Activated B cell treated with CpG ODN at 0.5 μM for 24 hours (primary cell): ENCODE measurements at places on chromosomes 13 and 19. TPM values are rescaled to one million over a fixed set of nuclear protein-coding genes. Genes with fewer than 3 reads are reported as not detected.

The HIPK4 gene
- total RNA-seq: 0.09 TPM in 1 of 2 replicates, not detected in the other

The IL12RB1 gene
- total RNA-seq: 19.9 and 20.9 TPM in 2 replicates

The MAST1 gene
- 0.20 and 0.66 TPM in 2 replicates for total RNA-seq

The ZNF112 gene
- 2.5 and 2.8 TPM in 2 replicates for total RNA-seq

The LAIR1 gene
- total RNA-seq: 30.5 and 31.0 TPM in 2 replicates

The GNG14 gene
- not detected in 2 replicates for total RNA-seq

The NBEA gene
- total RNA-seq: 2.9 and 3.9 TPM in 2 replicates

The MATK gene
- 4.0 and 4.8 TPM in 2 replicates for total RNA-seq

The PSG7 gene
- not detected in 2 replicates for total RNA-seq

The GRIK5 gene
- total RNA-seq: 0.09 and 0.15 TPM in 2 replicates

GRCh38 chr19:1263188-1263587 lies 5.9 kb upstream of the CIRBP start:
- H3K4me1 ChIP-seq: peaks cover 81% of the 10 kb centered on the region
- no peaks in the 10 kb centered on the region for H3K27me3 ChIP-seq
- H3K36me3 ChIP-seq: peaks cover 3% of the 10 kb centered on the region
- H3K4me3 ChIP-seq: peak overlapping the region; percentile 79

- no peak overlapping the region for H3K27ac ChIP-seq
- H3K4me1 ChIP-seq: no peaks in the 10 kb centered on the region
- no peak for DNase-seq
- H3K4me3 ChIP-seq: no peak overlapping the region
- H3K27me3 ChIP-seq: no peaks in the 10 kb centered on the region
- H3K36me3 ChIP-seq: no peaks in the 10 kb centered on the region
Observed at GRCh38 chr13:33271759-33272158, 13.8 kb downstream of the STARD13 start.

GRCh38 chr19:29086182-29086581 lies 126.8 kb downstream of the UQCRFS1 start:
- no peak overlapping the region for H3K4me3 ChIP-seq
- no peak for DNase-seq
- H3K36me3 ChIP-seq: no peaks in the 10 kb centered on the region
- H3K4me1 ChIP-seq: no peaks in the 10 kb centered on the region
- no peaks in the 10 kb centered on the region for H3K27me3 ChIP-seq

GRCh38 chr13:113407103-113407530 lies 43.2 kb upstream of the GRTP1 start:
- H3K4me1 ChIP-seq: peaks cover 32% of the 10 kb centered on the region
- H3K4me3 ChIP-seq: peak overlapping the region; percentile 61
- H3K27me3 ChIP-seq: no peaks in the 10 kb centered on the region
- DNase-seq: no peak
- H3K36me3 ChIP-seq: no peaks in the 10 kb centered on the region

GRCh38 chr19:2528675-2529101 lies 52.8 kb downstream of the GADD45B start:
- no peak overlapping the region for H3K27ac ChIP-seq
- peaks cover 15% of the 10 kb centered on the region for H3K4me1 ChIP-seq
- no peak for DNase-seq
- no peak overlapping the region for H3K4me3 ChIP-seq

GRCh38 chr13:106561551-106562170 lies 6.3 kb downstream of the ARGLU1 start:
- H3K4me3 ChIP-seq: peak overlapping the region; percentile 25
- H3K27me3 ChIP-seq: no peaks in the 10 kb centered on the region
- H3K4me1 ChIP-seq: peaks cover 73% of the 10 kb centered on the region
- peak overlapping the region; percentile 53 for H3K27ac ChIP-seq
- DNase-seq: peak; percentile 20
- H3K36me3 ChIP-seq: peaks cover 28% of the 10 kb centered on the region

DNA sequence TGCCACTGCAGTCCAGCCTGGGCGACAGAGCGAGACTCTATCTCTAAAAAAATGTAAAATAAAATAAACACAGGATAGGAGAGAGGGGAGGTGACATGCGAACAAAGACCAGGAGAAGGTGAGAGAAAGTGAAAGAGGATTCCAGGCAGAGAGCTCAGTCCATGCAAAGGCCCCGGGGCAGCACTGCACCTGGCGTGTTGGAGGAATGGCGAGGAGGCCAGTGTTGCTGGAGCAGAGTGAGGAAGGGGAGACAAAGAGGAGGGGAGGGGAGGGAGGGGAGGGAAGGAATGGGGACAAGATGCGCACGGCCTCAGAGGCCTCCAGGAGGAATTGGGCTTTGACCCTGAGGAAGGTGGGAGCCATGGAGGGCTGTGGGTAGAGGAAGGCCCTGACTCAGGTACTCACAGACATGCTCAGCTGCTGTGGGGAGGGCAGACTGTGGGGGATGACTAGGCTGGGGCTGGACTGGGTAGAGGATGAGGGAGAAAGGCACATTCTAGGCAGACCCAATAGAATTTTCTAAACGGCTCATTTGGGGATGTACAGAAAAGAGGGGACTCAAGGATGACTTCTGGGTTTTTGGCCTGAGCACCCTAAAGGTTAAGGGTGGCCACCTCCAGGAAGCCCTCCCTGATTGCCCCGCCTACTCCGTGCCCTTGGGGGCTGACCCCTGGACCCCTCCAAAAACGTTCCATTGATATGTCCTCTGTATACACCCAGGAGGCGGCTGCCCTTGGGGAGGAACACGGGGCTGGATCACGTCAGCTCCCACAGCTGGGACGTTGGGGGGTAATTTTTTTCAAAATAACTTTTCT lies 43.9 kb downstream of the PTPRS start:
- peaks cover 13% of the 10 kb centered on the region for H3K4me1 ChIP-seq
- no peak overlapping the region for H3K27ac ChIP-seq
- peaks cover 5% of the 10 kb centered on the region for H3K27me3 ChIP-seq
- H3K4me3 ChIP-seq: no peak overlapping the region

DNA sequence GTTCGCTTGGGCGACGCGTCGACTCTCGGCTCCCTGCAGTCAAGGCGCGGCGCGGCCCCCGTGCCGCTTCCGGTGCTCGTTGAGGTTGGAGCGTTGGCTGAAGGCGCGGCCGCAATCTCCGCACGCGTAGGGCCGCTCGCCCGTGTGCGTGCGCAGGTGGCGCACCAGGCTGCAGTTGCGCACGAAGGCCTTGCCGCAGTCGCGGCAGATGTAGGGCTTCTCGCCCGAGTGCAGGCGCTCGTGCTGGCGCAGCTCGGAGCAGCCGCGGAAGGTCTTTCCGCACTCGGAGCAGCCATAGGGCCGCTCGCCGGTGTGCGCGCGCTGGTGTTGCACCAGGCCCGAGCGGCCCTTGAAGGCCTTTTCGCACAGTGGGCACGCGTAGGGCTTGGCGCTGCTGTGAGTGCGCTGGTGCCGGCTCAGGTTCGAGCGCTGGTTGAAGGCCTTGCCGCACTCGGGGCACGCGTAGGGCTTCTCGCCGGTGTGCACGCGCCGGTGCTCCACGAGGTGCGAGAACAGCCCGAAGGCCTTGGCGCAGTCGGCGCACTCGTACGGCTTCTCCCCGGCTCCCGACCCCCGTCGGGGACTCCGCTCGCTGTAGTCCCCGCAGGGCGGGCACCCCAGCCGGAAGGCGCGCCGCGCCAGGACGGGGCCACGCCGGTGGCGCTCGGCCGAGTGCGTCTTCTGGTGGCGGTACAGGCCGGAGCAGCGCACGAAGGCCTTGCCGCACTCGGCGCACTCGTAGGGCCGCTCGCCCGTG lies 5.3 kb upstream of the ZNF497 start:
- peaks cover 8% of the 10 kb centered on the region for H3K4me1 ChIP-seq
- no peak overlapping the region for H3K27ac ChIP-seq
- no peak for DNase-seq

- no peaks in the 10 kb centered on the region for H3K36me3 ChIP-seq
- peaks cover 69% of the 10 kb centered on the region for H3K27me3 ChIP-seq
- peak overlapping the region; percentile 35 for H3K27ac ChIP-seq
- H3K4me1 ChIP-seq: peaks cover 36% of the 10 kb centered on the region
- no peak for DNase-seq
Observed at GRCh38 chr13:27967203-27967735, 1.8 kb downstream of the CDX2 start.

DNA sequence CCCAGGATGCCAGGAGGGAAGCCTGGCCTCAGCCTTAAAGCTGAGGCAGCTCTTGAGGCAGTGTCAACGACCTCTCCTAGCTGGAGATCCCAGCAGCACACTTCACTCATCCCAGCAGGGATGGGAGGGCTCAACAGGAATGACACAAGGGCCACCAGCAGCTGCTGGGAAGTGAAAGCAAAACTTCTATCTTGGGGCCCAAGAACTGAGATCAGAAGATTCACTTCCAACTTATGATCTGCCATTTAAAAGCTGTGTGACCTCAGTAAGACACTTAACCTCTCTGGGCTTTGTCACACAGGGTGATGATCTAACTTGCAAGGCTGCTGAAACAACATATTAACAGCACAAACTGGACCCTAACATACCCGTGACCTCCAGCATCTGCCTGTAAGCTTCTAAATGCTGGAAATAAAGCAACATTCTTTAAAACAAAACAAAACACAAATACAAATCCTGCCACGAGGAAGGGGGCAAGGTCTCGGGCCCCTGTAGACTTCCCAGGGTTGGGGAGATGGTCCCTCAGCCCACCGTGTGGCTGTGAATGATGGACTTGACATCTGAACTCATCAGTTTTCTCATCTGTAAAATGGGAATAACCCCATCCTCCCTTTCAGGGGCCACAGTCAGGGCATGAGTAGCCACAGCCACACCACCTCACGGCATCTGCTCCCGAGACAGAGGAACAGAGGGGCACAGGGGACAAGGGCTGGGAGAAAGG lies 22.7 kb downstream of the ELL start:
- H3K4me3 ChIP-seq: no peak overlapping the region
- H3K27ac ChIP-seq: no peak overlapping the region
- no peaks in the 10 kb centered on the region for H3K27me3 ChIP-seq
- DNase-seq: no peak

DNA sequence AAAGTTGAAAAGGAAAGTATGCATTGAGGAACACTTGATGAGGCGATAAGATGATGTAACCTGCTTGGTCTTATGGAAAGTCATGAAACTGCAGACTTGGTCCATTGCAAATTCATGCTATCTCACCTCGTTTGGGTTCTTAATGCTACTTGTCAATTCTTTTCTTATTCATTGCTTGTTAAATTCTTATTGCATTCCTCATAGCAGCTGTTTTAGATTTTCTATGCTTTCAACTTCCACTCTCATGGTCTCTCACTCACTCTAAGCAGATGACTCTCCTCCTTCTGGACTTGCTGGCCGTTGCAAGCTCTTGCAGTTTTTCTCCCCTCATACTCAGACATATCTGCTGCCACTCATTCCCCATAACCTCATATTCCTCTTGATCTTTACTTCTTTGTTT lies 67.8 kb upstream of the CSNK1A1L start:
- no peaks in the 10 kb centered on the region for H3K36me3 ChIP-seq
- DNase-seq: no peak
- no peak overlapping the region for H3K4me3 ChIP-seq
- H3K4me1 ChIP-seq: no peaks in the 10 kb centered on the region
- no peaks in the 10 kb centered on the region for H3K27me3 ChIP-seq

DNA sequence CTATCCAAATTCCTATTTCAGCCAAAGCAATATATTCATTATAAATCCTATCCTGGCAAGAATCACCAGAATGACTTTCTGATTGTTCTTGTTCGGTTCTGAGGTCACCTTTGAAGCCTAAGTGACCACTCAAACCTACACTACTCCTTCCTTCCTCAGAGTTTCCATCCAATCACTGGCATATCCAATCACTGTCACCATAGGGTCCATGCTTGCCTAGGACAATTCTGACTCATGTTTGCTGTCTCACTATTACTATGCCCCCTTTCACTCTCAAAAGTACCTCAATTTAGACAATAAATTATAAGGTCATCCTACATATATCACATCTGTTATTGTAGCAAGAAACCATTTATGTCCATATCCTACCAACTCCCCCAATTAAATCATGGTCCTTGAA lies 58.9 kb downstream of the UBL3 start:
- no peak overlapping the region for H3K4me3 ChIP-seq
- peaks cover 43% of the 10 kb centered on the region for H3K4me1 ChIP-seq
- H3K36me3 ChIP-seq: no peaks in the 10 kb centered on the region
- H3K27me3 ChIP-seq: no peaks in the 10 kb centered on the region
- no peak for DNase-seq
- H3K27ac ChIP-seq: no peak overlapping the region

- H3K4me1 ChIP-seq: no peaks in the 10 kb centered on the region
- H3K4me3 ChIP-seq: no peak overlapping the region
- H3K27ac ChIP-seq: no peak overlapping the region
- peaks cover 30% of the 10 kb centered on the region for H3K27me3 ChIP-seq
- no peaks in the 10 kb centered on the region for H3K36me3 ChIP-seq
Observed at GRCh38 chr13:113361406-113361805, 2.5 kb downstream of the GRTP1 start.

DNA sequence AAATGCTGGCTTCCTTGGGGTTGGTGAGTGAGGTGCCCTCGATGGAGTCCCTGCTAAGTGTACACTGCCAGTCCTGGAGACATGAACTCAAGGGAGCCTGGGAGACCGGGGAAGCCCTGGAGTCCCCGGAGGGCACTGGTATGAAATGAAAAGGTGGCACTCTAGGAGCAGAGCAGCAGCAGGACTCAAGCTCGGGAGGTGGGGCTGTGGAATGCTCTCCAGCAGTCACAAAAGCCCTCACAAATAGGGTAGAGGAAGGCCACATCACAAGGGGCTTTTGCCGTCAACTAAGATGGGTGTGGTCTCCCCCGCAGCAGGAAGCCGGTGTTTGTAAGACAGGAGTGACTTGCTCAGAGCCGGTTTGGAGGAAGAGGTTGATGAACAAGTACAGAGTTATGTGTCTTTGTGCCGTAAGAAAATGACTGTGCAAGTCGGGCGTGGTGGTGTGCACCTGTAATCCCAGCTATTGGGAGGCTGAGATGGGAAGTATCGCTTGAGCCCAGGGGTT lies 19.3 kb downstream of the CCNE1 start:
- no peaks in the 10 kb centered on the region for H3K36me3 ChIP-seq
- peaks cover 5% of the 10 kb centered on the region for H3K27me3 ChIP-seq
- H3K4me1 ChIP-seq: peaks cover 28% of the 10 kb centered on the region
- DNase-seq: no peak
- H3K4me3 ChIP-seq: peak overlapping the region; percentile 32
- H3K27ac ChIP-seq: no peak overlapping the region

GRCh38 chr19:46620716-46621115 lies 4.2 kb downstream of the PTGIR start:
- H3K4me1 ChIP-seq: peaks cover 85% of the 10 kb centered on the region
- DNase-seq: no peak
- peaks cover 2% of the 10 kb centered on the region for H3K36me3 ChIP-seq

DNA sequence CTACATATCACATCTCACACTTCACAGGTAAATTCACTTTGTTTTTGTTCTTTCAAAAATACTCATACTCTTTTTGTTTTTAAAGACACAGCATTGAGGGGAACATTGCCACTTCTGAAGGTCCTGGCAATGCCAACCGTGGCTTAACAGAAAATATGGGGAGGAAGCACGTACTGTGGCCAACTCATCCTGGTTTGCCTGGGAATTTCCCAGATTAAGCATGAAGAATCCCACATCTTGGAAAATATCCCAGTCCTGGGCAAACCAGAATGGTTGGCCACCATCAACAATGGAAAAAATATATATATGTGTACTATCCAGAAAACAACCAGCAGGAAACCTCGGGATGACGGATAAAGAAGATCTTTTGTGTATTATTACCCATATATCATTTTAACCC lies 1032.2 kb upstream of the SLC10A2 start:
- DNase-seq: no peak
- no peak overlapping the region for H3K4me3 ChIP-seq
- H3K36me3 ChIP-seq: no peaks in the 10 kb centered on the region
- no peaks in the 10 kb centered on the region for H3K4me1 ChIP-seq
